ENCODE measurements at places on chromosomes 7 and 10.

- DNase-seq, result no peak
Measured at GRCh38 chr10:71371750-71372166, 25.0 kb upstream of the CDH23 start.

DNA sequence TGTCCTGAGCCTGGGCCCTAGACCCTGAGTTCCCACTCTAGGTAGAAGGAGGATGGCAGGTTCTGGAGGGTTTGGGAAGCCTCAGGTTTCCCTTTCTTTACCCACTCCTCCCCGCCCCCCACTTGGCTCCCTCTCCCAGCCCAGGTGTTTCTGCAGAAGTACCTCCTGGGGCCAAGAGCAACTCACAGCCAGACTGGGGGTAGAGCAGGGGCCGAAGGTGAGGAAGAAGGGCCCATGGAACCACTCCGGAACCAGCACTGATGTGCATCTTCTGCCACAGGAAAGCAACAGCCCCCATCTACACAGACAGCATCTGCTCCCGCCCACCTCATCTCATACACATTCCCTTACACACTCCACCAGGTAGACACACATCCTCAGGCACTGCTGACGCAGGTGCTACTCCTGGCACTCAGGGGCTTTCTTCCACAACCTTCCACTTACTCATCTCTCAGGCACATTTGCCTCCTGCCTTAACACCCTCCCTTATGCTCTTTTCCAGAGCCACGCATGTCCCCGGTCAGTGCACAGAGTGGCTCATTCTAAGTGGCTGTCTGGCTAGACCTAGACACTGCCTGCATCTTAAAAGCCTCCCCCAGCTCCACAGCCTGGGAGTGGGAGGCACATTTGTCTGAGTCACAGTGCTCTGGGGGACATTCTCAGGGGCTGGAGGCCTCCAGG lies 1.8 kb downstream of the EPHB6 start:
- DNase-seq, result no peak

DNA sequence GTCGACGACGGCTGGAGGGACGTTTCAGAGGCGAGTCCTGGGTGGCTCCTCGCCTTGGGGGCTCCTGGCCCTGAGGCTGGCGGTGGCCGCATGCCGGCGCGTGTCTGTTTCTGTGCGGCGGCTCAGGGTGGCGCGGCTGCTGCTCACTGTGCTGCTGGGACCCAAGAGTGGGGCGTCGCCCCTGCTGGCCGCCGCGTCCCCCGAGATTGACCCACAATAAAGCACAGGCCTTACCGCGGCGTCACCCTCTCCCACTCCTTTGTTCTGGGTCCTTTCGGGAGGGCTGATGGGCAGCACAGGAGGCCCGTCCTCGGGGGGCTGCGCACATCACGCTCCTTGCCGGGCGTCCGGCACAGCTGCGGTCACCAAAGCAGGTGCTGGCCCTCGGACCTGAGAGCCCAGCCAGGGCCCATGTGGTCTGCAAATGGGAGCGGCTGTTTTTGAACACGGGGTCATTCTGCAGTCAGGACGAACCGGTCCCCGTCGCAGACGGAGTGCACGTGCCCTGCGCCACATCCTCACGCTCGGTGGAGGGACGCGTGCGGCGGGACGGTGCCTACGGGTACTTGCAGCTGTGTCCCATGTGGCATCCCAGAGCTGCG lies 19.2 kb downstream of the GET4 start:
- no peak for DNase-seq

DNA sequence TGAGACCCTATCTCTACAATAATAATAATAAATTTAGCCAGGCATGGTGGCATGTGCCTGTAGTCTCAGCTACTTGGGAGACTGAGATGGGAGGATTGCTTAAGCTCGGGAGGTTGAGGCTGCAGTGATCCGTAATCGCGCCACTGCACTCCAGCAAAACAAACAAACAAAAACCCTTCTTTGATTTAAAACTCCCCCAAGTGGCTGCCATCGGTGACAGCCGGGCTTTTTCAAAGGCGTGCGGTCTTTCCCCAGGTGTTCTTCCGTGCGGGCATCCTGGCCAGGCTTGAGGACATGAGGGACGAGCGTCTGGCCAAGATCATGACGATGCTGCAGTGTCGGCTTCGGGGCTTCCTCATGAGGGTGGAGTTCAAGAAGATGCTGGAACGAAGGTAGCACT lies 1.9 kb upstream of the MYH16 start:
- DNase-seq, result no peak

GRCh38 chr10:102628451-102628911 lies 15.8 kb upstream of the TRIM8 start:
- peak; percentile 63 for DNase-seq

DNA sequence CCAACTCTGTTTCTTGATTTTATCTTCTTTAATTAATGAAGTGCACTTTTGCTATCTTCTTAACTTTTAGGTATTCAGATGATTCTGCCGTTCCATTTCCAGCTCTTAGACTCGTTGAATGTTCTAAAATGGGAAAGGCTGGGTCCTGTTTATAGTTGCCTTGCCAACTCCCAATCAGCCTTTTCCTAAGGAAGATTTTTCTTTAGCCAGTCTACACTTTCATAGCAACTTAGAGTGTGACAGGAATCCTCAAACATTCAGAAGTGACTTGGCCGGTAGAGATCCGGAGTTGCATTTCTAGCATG lies 23.0 kb upstream of the TRIL start:
- no peak for DNase-seq

DNA sequence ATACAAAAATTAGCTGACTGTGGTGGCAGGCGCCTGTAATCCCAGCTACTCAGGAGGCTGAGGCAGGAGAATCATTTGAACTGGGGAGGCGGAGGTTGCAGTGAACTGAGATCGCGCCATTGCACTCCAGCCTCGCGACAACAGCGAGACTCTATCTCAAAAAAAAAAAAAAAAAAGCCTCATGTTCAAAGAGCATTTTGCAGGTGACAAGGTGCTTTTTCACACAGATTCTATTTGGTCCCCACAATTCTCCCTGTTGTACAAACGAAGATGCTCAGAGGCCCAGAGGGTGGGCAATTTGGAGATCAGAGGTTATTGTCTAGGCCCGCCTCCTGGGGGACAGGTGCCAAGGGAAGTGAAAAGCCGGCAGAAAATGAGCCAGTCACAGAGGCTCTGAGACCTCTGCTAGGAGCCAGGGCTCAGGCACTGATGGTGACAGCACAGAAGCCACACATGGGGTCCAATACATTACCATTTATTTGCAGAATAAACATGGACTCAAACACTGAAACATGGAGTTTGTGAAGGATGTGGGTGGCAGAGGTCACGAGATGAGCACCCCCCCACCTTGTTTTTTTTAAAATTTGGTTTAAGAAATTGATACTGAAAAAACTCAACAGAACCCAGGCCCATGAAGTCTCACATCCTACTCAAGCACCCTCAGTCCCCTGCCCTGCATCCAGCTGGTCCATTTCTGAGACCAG lies 882 bp upstream of the GAL3ST4 start:
- DNase-seq, result no peak

DNA sequence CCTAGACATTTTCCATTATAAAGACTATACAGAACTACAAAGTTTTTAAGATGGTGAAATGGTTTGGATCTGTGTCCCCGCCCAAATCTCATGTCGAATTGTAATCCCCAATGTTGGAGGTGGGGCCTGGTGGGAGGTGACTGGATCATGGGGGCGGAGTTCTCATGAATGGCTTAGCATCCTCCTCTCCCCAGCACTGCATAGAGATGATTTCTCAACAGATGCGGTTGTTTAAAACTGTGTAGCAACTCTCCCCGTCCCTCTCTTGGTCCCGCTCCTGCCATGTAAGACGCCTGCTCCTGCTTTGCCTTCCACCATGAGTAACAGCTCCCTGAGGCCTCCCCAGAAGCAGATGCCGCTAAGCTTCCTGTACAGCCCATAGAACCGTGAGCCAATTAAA lies 1.6 kb downstream of the FAM133B start:
- no peak for DNase-seq

DNA sequence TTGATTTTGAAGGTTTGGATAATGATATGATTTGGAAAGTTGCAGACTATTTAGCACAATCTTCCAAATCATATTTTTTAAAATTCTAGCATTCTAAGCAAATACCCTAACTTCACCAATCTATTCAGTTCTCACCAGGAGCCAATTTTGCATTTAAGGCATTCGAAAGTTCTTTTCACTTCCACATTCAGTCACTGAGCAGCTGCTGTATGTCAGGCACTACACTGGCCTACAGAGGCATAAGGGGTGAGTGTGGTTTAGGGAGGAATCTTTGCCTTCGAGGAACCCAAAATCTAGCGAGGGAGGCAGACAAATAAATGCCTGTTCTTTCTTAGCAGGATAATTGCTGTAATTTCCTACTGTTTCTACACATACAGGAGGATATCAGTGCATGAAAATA lies 10.7 kb upstream of the UCN3 start:
- no peak for DNase-seq

- DNase-seq, result no peak
Measured at GRCh38 chr7:38751416-38751815, 120.2 kb upstream of the AMPH start.

DNA sequence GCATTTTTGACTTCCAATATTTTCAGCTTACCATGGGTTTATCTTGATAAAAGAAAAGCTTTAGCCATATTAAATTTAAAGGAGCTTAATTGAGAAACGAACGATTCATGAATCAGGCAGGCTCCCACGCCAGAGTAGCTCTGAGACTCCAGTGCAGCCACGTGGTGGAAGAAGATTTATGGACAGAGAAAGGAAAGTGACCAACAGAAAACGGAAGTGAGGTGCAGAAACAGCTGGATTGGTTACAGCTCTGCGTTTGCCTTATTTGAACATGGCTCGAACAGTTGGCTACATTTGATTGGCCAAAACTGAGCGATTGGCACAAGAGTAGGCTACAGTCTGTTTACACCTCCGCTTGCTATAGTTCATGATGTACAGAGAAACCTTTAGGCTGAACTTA lies 395.4 kb downstream of the GATA3 start:
- no peak for DNase-seq

GRCh38 chr7:29284696-29285443 lies 90.3 kb downstream of the CHN2 start:
- no peak for DNase-seq

- no peak for DNase-seq
Measured at GRCh38 chr7:1806354-1806753, 136.3 kb downstream of the ELFN1 start.

- DNase-seq, result no peak
Measured at GRCh38 chr7:151851145-151851751, 25.7 kb downstream of the PRKAG2 start.

GRCh38 chr7:69819333-69819705 lies 221.0 kb downstream of the AUTS2 start:
- no peak for DNase-seq

DNA sequence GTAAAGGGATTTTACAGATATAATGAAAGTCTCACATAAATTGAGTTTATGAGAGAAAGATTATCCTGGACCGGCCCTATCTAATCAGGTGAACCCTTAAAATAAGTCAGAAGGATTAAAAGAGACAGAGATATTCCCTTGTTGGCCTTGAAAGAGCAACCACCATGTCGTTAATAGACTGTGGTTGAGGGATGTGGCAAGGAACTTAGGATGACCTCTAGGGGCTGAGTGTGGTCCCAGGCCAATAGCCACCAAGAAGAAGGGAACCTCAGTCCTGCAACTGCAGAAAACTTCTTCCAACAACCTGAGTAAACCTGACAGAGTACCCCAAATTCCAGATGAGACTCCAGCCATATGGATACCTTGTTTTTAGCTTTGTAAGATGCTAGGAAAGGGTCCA lies 121.5 kb downstream of the POLR1F start:
- no peak for DNase-seq

- no peak for DNase-seq
Measured at GRCh38 chr7:144725070-144725469, 110.8 kb downstream of the TPK1 start.

DNA sequence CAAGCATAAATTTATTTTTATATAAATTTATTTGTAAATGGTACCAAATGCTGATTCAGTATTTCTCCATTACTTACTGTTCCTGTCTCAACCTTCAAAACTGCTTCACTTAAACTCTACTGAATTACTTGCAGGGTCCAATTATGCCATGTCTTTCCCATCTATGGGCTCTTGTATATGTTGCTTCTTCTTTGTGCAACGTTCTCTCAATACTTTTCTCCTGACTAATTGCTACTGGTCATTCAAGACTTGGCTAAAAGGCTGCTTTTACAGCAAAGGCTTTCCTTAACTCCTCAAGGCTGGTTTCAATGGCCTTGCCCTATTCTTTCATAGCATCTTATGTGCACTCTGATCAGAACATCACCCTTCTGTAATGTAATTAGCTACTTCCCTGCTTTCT lies 67.9 kb downstream of the RNLS start:
- DNase-seq, result no peak

DNA sequence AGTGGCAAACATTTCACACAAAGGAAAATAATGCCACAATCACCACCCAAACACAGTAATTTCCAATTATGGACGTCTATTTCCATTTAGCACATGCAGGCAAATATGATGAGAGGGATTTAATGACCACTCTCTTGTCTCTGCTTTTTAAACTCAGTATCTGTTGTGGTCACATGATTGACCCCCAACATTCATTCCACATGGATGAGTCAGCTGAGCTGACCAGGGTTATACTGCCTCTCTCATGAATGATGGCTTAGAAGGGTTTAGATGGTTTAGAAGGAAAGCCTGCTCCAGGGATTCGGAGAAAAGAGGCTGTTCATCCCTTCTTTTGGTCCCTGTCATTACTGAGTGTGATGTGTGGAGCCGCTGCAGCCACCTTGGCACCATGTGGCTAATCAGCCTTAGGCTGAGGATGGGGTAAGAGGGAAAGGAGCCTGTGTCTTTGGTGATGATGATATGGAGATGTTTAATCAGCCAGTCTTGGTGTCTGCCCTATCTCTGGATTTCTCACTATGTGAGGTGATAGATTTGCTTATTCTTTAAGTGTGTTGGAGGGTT lies 38.2 kb upstream of the JAKMIP3 start:
- DNase-seq, result no peak

- no peak for DNase-seq
Measured at GRCh38 chr7:6276911-6277408, 4.5 kb upstream of the CYTH3 start.

GRCh38 chr10:52280051-52280450 lies 34.0 kb upstream of the DKK1 start:
- DNase-seq, result no peak

GRCh38 chr7:66946545-66946944 lies 25.5 kb downstream of the TMEM248 start:
- DNase-seq, result no peak

DNA sequence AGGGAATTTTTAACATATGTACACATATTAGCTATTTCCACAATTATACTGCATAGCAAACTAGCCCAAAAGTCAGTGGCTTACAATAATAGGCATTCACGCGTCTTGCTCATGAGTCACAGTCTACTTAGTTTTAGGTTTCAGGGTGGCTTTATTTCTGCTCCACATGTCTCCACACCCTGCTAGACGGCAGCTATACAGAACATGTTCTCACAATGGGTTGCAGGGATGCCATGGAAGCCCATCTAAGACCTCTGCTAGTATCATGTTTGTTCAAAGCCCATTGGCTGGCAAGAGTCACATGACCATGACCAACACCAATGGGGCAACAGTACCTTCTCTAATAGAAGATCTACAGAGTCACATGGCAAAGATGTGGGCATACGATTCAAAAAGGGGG lies 96.3 kb upstream of the NEBL start:
- DNase-seq, result no peak

GRCh38 chr7:87032604-87033339 lies 26.7 kb downstream of the ELAPOR2 start:
- no peak for DNase-seq
